ENCODE measurements at places on chromosomes 16 and 17.
A peak's percentile ranks its signal among the peaks of the same experiment; 100 is the strongest.

DNA sequence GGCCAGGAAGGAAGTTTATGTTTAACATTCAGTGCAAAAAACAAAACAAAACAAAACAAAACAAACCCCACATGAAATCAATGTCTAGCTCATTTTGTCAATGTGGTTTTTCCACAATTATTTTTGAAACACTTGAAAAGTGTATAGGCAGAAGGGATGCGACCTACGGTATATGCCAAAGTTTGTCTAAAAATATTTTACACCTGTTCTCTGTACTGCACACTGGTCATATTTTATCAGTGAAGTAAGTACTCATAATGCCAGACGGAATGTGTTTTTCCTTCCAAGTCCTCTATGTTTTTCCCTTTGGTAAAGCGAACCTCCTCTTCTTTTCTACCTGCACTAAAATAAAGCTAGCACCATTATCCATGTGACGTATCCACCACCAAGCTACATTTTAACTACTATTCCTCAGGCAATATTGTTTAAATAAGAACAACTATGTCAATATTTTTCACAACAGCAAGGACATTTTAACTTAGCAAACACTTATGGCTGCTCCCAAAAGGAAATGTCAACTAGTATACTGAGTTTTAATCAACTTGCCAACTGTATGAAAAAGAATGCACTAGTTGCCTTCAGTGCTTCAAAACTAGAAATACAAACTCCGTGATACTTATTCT, 10.3 kb downstream of the TOB1 start:
- DNase-seq = no peak

- no peak for DNase-seq
Observed at GRCh38 chr17:2821868-2822267, 25.6 kb downstream of the RAP1GAP2 start.

- DNase-seq = no peak
Observed at GRCh38 chr17:72421128-72422092, 300.6 kb downstream of the SOX9 start.

GRCh38 chr17:43845766-43846165, 1.2 kb upstream of the CD300LG start:
- DNase-seq = no peak

- DNase-seq = no peak
Observed at GRCh38 chr16:83494459-83494858, 313.3 kb upstream of the HSBP1 start.

- no peak for DNase-seq
Observed at GRCh38 chr16:21277045-21277926, 804 bp downstream of the CRYM start.

- DNase-seq = no peak
Observed at GRCh38 chr17:50532452-50533024, at the start of gene EPN3. Gene EPN3 (plus strand): TSS chr17:50532735. CDS start chr17:50536557, 3,822 bp downstream.

DNA sequence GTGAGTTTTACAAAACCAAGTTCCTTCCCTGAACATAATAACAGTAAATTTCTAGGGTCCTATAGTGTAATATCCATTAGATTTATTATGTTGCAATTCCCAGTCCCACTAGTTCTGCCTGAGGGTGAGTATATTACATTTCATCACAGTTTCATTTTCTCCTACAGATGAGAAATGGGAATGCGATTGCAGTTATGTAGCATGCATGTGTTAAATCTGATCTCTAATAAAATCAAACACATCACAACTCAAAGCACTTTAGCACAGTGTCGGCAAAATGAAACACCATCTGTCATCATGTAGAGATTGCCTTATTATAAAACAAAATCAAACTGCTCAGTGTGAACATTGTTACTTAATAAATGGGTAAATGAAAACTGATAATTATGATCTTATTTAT, 180.5 kb upstream of the TOX3 start:
- DNase-seq = no peak

- DNase-seq = no peak
Observed at GRCh38 chr16:591231-591630, 1.4 kb downstream of the RAB40C start.

GRCh38 chr16:19283637-19284036, 1.9 kb upstream of the CLEC19A start:
- DNase-seq = no peak

DNA sequence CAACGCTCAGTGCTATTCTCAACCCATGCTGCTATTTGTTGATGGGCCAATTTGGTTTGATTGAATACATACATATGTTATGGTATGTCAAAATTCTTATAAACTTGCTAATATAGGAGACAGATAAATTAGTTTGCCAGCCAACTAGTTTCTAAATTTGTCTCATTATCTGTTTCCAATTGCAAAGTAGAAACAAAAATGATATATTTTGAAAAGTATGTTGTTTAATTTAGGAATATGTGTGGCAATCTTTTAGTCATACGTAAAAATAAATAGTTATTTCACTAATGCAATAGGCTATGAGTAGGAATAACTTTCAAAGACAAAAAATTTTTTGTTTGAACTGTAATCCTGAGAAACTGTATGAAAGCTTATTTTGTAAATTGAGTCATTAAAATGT, 210.6 kb upstream of the KCNJ16 start:
- DNase-seq = no peak

DNA sequence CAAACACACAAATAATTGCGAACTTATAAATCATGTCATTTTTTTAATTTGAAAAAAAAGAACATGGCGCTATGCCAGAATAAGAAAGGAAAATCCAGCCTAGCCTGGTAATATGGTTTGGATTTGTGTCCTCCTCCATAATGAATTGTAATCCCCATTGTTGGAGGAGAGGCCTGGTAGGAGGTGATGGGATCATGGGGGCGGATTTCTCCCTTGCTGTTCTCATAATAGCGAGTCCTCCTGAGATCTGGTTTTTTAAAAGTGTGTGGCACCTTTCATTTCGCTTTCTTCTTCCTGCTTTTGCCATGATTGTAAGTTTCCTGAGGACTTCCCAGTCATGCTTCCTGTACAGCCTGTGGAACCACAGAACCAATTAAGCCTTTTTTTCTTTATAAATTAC, 65.9 kb upstream of the TANC2 start:
- DNase-seq = no peak

DNA sequence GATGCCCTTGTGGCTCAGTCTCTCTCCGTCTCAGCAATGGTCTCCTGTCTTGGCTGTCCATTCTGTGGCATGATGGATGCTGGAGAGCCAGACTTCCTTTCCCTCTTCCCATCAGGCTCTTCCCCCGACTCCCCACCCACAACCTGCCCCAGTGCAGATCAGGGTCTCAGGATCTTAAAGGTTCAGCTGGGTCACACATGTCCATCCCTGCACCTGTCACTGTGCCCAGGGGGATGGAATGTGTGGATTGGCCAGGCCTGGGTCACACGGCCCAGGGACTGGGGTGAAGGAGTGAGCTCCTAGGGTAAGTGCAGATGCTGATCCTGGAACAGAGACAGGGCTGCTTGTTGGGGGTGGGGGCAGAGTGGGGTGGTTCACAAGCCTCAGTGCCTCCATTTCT, 23.0 kb downstream of the ADGRG5 start:
- DNase-seq = no peak

DNA sequence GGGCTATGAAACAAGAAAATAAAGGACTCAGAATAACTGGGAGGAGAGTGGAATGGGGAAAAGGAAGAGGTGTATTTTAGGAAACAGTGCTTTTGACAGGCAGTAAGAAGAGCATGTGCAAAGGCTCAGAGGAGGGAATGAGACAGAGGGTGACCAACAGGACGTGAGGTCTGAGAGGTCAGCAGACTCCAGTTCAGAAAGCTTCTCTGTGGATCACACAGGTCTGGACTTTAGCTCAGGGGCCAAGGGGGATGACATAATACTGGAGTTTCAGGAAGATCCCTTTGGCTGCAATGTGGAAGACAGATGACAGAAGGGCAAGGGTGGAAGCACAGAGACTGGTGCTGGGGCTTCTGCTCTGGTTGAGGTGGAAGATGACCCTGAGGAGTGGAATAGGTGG, 489.9 kb upstream of the CDH5 start:
- no peak for DNase-seq

GRCh38 chr17:60678118-60678444, 430 bp downstream of the BCAS3 start:
- DNase-seq = no peak

DNA sequence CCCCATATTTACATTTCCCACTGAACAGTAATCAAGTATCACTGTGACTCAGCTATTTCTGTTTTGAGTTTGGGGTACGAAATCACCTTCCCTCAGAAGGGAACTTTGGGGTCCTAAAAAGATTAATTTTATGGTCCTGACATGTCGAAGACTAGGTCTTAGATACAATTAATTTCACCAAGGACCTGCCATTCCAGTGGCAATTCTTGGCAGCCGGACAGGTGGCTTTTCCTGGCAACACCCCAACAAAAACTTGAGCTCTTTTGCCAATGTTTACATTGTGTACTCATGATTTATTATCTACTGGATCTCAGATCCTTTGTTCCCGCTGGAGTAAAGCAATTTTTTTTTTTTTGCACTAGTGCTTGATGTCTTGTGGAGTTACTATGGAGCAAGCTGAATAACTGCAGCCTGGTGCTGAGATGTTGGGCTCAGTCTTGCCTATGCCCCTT, 14.4 kb downstream of the SLFN5 start:
- no peak for DNase-seq

GRCh38 chr16:20610211-20610891, 34.2 kb upstream of the ACSM2B start:
- no peak for DNase-seq

DNA sequence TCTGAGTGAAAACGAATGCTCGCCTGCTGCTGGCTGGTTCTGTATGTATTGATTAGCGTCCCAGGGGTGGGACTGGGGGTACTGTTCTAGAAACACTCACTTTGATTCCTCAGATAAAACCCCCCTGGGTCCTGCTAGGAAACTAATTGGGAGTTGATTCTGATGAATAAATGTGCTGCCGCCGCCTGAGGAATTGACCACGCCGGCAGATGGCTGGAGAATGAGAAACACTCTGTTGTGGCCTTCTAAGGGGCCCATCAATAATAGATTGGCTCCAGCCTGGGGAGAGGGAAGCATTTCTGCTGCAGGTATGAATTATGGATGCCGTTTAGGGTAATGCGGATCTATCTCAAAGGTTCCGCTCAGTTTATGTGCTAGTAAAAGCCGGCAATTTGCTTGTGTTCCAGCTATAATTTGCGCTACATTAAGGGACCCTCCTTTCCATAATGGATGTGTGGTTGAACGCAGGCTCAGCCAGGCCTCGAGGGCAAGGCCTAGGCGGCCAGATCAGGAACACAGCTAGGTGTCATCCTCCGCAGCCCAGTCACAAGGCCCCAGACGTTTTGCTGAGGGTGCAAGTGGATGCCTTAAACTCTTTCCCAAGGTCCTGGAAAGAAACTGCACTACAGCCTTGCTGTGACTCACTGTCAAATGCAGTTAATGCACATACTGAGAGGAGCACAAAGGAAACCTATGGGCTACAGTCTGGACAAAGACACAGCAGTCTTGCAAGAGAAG, 132.2 kb upstream of the HS3ST2 start:
- DNase-seq = no peak

- no peak for DNase-seq
Observed at GRCh38 chr16:89826531-89827382, 1.5 kb upstream of the SPIRE2 start.

DNA sequence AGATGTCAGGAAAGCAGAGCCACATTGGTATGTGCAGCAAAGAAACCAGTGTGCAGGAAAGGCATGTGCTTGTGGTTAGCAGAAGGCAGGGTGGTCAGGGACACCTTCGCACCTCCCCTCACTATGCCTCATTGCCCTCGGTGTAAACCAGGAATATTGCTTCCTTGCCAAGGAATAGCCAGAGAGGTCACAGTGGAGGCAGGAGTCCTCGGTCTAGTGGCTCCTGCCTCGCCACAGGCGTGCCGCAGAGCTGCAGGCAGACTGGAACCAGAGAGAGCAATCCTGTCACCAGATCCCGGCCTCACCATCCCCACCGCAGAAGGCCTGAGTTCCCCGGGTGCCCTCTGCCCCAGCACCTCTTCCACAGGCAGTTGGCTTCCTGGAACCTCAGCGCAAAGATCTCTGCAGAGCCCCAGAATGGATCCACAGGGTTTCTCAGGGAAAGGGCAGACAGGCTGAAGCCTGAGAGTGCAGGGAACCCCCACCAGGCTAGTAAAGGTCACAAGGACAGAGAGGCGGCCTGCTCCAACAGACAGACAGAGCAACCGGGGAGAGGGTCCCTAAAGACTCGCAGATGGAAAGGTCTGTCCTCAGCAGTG, 21.6 kb downstream of the CCDC182 start:
- DNase-seq = no peak

- peak; percentile 22 for DNase-seq
Observed at GRCh38 chr16:46857368-46857945, 26.5 kb upstream of the C16orf87 start.

DNA sequence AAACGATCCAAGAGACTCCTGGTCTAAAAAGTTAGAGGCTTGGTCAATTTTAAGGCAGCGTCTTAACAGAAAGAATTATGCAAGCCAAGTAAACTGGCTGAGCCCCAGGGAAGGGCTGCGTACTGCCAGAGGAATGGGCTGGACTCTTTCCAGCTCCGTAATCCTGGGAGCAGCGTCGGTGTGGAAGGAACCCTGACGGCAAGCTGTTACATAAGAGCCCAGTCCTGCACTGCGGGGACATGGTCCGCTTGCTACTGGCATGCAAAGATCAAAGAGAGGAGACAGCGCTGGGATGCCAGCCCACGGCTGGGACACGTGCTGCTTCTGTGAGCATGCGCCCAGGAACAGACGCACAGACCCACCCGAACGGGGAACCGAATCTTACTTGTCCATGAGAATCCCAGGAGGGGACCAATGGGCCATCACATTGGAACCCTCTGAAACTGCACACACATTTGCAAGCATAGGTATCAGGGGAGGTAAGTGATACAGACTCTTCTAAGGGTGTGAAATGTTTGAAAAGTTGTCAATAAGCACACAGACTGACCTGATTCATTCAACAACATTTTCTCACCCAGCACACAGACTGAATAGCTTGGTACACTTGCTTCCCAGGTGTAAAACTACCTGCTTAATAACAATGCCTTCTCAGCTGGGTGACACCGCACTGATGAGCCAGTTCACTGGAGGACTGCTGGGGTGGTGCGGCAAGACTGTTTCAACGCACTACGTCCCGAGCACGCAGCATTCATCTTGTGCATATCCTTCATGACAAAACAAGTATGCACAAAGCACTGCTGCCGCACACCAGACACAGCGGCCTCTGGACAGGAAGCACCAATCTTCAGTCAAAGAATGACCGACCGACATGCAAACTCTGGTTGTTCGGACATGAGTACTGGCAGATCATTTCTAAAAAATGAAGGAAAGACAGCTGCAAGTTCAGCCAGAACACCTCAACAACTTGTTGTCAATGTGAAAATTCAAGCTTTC, 94.9 kb downstream of the ANKRD11 start:
- DNase-seq = no peak

- DNase-seq = no peak
Observed at GRCh38 chr17:57375040-57375769, 118.9 kb downstream of the MSI2 start.
